ENCODE measurements at places on chromosomes 3 and 15.

DNA sequence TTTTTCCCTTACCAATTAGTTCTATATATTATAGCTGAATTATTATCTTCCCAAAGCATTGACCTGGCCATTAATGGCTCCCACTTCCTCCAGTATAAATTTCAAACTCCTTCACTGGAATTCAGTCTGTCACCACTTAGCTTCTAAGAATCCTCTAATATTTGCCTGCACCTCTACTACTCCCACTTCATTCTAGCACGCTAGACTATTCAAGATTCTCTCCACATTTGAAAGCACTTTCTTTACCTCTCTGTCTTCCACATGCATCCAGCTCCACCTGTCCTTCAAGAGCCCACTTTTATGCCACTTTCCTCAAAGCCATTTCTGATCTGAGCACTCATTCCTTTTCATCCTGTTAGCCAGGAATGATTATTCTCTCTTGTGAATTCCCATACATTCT, 15.0 kb downstream of the SENP8 start:
- DNase-seq: no peak

- DNase-seq: no peak
Observed at GRCh38 chr15:71591057-71591456, 219.3 kb upstream of the NR2E3 start.

DNA sequence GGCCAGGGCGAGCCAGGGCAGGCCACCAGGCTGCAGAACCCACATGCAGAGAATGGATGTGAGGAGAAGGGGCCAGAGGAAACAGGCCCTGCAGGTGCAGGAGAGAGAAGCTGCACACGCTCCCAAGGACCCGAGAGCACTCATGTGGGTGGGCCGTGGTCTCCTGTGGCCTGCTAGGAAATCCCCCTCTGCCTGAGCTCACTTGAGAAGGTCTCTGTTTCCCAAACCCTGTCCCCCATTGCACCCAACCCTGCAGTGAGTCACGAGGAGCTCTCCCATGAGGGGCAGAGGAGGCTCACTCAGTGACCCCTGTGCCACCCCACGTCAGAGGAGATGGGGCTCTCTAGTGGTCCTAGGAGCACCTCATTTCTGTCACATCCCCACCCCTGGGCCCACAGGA, 111.1 kb downstream of the KLF13 start:
- no peak for DNase-seq

DNA sequence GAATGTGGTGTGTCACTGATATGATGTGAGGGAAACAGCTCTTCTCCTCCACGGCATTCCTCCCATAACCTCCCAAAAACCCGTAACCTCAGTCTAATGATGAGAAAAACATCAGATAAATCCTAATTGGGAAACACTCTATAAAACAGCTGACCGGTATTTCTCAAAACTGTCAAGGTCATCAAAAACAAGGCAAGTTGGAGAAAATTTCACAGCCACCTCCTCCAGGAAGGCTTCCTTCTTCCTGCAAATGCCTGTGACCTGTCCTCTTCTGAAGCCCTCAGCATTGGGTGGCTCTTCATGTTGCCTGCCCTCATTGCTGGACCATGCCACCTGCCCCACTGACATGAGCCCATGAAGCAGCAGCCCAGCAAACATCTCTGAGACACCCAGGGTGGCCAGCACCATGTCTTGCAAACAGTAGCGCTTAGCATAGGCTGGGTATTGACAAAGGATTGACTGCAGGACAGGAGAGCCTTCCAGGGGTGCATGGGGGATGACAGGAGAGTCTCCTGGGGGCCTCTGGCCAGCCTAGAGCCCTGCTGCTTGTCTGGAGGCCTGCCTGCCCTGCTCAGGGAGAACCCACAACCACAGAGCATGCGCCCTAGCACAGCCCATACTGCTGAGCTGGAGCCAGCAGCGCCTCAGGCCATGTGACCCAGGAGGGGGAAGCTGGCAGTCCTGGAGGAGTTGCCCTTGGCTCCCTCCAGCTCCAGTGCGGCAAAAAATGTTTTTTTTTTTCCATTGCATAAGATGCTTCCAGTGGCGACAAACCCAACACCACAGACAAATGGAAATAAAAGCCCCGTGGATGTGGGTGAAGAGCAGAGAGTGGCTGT, 49.7 kb downstream of the XXYLT1 start:
- no peak for DNase-seq

DNA sequence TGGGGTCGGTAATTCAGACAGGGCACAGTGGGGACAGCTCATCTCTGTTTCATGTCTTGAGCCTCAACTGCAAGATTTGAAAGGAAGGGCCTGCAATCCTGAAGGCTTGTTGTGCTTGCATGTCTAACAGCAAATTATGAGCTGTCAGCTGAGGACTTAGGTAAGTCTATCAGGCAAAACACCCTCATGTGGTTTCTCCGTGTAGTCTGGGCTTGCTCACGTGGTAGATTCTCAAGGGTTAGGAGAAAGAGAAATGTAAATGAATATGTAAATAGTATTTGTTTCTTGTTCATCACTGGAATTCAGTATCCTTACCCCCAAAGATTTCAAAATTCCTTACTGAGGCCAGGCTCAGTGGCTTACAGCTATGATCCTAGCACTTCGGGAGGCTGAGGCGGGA, 30.1 kb upstream of the HYKK start:
- no peak for DNase-seq

GRCh38 chr15:88835119-88835518, 31.9 kb downstream of the ACAN start:
- no peak for DNase-seq

DNA sequence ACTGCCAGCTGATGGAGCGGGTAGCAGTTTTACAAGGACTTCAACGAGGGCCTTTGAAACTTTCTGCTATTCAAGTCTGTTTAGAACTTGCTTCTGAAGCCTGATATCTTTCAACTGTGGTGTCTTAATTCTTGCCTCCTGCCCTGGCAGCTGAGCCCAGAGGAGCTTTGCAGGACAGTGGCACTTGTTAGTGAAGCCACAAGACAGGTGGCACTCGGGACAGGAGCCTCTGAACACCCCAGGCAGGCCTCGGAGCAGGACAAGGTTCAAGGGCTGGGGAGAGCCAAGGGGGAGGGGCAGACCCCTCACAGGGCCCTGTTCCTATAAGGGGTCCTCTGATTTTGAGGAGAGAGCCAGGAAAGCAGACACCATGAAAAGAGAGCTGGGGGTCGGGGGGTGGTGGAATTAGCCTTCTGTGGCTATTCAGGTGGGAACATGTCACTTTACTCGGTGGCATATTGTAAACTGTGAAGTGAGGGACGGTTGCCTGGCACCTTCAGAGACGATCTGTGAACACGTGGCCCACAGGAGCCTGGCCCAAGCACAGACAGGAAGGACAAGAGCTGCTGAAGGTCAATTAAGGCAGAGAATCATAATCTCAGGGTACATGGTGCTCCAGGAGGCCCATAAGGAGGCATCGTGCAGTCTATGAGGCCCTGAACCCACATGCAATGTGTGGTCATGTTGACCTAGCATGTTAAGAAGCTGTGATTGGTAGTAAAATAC, 30.1 kb upstream of the KY start:
- no peak for DNase-seq

DNA sequence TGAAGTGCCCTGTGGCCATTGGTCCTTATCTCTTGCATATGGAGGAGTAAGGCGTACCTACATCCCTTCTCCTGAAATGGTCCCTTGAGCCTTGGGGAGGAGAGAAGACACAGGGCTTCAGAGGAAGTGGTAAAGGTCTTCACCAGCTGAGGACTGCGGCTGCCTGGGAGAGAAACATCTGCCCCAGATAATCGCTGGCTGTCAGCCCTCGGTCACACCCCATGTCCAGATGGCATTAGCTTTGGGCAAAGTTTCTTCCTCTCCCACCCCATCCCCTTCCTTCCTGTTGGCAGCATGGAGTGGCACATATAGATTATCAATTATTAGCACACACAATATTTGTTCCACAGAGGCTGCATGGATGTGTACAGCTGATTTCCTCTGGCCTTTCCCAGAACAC, 61.6 kb downstream of the LRTM1 start:
- DNase-seq: no peak

DNA sequence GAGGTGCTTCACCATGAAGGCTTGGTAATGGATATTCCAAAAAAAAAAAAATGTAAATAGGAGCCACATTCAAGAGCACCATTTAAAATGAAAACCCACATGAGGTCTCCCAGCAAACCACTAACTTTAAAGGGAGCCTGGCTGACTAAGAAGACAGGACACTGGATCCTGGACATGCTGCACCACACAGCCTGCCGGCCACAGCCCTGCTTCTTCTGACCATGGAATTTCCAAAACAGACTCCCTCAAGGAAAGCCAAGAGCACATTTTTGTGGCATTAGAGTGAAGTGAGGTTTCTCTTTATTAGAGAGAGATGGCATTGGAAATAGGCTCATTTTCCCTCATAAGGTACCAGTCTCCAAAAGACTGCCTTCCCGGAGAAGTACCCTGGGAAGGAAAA, 113.9 kb downstream of the RORA start:
- no peak for DNase-seq

DNA sequence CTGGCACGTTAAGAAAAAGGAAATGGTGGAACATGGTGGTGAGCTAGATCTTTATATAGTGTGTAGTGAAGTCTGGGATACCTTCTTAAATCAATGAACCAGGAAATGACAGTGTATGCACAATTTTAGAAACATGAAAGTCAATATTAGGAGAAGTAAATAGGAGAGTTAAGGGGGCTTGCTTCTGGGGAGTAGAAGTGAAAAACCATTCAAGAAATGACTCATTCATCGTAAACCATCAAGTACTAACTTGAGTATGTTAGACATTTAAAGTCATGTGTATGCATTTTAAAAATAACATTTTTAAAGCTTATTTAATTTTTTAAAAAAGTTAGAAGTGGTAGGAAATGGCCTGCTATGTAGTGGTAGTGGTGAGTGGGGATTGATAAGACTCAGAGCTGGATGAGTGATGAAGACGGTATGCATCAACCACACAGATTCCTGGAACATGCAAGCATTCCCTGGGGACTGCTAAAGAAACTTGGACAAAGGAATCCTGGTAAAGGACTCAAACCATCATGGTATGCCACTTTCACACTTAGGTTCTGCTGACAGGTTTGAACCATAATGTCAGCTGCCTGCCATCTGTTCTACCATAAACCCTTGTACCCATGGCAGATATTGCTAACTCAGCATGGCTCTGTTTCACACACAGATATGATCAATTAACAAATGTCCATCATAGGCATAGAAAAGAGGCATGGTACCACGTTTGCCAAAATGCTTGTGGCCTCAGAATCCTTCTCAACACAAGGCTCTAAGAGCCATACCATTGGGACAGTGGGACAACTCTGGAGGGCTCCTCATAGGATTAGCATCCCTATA, 28.9 kb upstream of the MITF start:
- DNase-seq: no peak

GRCh38 chr3:130990282-130990681, 36.3 kb downstream of the ASTE1 start:
- DNase-seq: no peak

DNA sequence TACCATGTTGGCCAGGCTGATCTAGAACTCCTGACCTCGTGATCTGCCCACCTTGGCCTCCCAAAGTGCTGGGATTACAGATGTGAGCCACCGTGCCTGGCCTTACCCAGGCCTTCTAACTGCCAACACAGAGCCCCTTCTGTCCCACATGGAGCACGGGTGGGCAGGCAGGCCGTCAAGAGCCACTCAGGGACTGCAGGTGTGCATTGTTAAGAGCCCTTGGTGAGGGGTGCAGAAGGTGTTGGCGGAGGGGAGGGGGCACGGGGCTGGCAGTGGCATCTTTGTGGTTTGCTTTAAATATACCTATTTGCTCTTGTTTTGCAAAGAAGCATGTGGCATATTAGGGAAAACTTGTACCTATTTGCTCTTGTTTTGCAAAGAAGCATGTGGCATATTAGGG, 37.3 kb downstream of the SMAD6 start:
- DNase-seq: no peak

DNA sequence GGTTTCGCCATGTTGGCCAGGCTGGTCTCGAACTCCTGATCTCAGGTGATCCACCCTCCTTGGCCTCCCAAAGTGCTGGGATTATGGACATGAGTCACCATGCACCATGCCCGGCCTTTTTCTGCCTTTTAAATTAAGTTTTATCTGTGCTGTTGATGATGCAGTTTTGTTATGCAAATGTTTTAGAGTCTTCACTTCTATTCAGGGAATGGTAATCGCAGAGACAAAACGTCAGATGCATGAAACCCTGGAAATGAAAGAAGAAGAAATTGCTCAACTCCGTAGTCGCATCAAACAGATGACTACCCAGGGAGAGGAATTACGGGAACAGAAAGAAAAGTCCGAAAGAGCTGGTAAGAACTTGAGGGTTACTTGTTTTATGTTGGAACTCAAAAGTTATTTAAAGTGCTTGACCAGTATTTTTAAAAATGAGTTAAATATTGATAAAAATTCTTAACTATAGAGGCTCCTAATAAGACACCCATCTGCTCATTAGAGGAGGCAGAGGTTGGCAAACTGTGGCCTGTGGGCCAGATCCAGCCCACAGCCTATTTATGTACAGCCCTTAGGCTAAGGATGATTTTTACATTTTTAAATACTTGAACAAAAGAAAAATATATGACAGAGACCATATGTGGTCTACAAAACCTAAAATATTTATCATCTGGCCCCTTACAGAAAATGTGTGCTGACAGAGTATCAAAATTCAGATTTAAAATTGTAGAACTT, 127.8 kb upstream of the LRRFIP2 start:
- DNase-seq: no peak

DNA sequence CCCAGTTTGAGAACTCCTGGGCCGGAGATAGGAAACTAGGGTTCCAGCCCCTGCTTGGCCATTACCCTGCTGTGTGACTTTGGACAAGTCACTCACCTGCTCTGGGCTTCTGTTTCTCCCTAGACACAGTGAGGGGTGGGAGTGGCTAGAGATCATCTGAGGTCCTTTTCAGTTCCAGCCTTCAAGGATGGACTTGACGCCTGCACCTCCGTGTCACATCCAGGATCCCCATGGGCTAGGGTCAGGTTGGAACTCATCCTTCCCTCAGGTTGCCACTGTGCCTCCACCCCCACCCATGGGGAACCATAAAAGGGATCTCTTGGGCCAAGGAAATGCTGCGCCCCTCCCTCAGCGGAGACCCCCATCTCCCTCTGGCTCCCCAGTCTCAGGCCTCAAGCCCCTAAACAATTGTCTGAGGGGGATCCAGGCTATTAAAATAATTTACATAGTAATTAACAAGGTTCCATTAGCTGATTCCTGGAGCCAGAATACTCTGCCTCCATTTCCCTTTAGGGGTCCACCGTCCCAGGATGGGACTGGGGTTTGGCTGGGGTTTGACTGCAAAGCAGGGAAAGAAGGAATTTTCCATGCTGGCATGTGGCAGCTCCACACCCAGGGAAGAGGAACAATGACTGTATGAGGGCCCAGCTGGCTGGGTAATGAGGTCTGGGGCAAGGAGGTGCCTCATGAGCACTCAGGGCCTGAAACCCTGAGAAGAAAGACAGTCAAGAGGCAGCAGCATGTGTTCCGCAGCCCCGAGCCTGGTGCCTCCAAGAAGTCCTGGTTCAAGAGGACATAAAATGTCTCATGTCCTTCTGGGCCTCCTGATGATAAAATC, 177.7 kb downstream of the SMAD6 start:
- DNase-seq: no peak

- no peak for DNase-seq
Observed at GRCh38 chr3:8505621-8506020, 4.0 kb downstream of the LMCD1 start.

- no peak for DNase-seq
Observed at GRCh38 chr15:49977306-49977705, 141.7 kb downstream of the ATP8B4 start.

GRCh38 chr15:85545185-85545584, 164.8 kb downstream of the AKAP13 start:
- no peak for DNase-seq
